ENCODE measurements at places on chromosomes 2 and 18.

GRCh38 chr2:116716444-116716843, 1098.0 kb upstream of the DDX18 start:
- DNase-seq, result no peak

DNA sequence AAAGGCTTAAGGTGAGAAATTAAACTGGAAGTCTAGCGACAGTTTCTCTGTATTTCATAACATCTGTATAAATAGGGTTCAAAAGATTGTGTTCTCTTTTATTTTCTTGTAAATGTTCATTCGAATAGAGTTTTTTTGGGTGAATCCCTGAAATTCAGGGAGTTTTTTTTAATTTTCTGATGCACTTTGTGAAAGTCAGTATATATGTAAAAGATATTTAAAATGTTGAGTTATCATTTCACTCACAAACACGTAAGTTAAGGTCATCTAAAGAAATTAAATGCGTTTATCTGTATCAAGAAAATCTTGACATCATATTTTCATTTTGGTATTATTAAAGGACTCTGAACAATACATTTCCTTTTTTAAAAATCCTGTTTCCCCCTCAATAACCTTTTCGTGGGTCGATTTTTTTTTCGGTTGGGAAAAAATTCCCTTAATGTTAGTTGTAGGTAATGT, 3.4 kb downstream of the SP9 start:
- DNase-seq, result no peak

- DNase-seq, result no peak
Measured at GRCh38 chr2:64359892-64360657, 93.9 kb upstream of the LGALSL start.

DNA sequence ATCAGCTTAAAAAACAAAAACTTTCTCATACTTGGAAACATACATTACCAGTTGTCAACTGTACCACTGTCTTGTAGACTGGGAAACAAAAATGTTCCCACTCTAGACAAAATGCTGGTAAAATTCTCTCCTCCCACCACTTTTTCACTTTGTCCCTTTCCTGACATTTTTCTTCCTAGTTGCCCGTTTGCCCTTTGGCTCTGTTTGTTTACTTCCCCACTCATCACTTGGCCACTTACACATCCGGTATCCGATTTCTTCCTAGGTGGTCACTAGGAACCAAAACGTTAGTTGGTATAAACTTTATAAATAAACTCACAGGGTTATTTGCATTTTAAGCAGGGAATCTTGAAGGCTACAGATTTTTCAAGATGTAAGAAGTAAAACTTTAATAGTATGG, 84.9 kb downstream of the METTL4 start:
- DNase-seq, result no peak

DNA sequence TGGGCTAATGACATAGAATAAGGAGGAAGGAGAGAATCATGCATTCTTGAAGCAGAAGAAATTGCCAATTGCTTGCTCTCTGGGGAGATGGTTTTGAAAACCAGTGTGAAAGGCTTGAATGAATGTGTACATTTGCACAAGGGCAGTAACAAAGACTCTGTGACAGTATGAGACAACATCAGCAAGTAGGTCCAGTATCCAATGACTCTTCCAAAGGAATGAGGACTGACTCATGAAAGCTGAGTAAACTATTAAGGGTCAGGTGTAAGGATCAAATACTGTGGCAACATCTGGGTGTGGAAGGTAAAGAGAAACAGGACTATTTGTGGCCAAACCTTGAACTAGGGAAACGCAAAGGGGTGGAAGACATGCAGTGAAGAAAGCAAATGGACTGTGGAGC, 886.0 kb upstream of the CHAC2 start:
- DNase-seq, result no peak

- no peak for DNase-seq
Measured at GRCh38 chr2:98623657-98624056, 15.3 kb downstream of the UNC50 start.

DNA sequence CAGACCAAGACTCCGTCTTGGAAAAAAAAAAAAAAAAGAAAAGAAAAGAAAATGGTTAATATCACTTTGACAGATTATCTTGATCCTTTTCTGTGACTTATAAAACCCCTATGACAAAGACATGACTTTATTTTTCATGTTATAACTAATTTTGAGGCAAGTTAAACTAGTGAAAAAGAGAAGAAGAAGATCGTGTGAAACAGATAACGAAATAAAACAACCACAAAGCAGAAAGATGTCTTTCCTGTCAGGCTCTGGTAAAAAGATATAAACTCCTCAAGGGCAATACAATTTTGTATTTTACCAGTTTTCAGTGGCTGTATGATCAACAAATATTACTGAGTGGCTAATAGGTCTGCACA, 13.4 kb upstream of the RBMS1 start:
- DNase-seq, result no peak

- no peak for DNase-seq
Measured at GRCh38 chr18:34871435-34871834, 161.3 kb downstream of the DTNA start.

GRCh38 chr2:200761266-200761665, 50.4 kb upstream of the BZW1 start:
- DNase-seq, result no peak

DNA sequence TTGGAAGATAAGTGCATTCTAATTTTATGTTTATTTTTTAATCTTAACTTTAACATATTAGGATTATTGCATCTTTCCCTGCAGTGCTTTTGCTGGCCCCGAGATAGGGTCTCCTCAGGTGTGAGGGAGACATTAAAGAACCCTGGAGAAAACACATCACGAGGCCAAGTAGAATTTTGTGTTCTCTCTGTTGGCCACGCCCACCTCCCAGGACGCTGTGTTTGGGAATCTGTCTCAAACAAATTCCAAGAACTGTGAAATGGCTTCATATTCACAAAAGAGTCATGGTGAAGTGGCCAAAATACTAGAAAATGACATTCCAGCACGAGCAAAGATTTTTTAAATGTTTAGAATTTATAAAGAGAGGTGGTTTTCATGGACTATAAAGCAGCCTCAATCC, 27.3 kb downstream of the RNF144A start:
- no peak for DNase-seq

DNA sequence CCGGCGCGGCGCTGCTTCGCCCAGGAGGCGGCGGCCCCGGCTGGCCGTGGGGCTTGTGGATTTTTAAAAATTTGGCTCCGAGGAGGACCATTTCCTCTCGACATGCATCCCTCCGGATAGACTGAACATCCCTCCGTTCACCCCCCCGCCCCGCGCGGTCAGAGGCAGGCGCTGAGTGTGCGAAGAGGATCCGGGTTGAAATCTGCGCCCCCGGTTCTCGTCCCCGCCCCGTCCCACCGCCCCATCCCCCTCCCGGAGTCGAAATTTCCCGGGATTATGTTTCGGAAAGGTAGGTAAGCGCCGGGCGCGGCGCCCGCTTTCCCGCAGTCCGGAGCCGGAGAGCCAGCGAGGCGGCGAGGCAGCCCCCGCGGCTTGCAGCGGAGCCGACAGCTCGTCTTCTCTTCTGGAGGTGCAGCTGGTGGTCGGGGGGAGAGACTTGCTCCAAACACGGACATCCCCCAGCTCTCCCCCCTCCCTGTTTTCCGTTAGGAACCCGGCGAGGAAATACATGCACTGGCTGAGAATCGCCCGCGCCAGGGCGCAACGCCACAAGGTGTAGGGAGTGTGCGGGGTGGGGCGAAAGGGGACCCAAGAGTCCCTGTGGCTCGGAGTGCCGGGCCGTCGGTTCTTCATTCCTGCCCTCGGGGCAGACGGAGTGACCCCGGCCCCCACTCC, at the start of gene PRKCE:
PRKCE (plus strand) TSS at position 261 of the 675 bp plus-strand sequence.
- peak; percentile 36 for DNase-seq

GRCh38 chr2:212814941-212815340, 276.3 kb upstream of the ERBB4 start:
- DNase-seq, result no peak

DNA sequence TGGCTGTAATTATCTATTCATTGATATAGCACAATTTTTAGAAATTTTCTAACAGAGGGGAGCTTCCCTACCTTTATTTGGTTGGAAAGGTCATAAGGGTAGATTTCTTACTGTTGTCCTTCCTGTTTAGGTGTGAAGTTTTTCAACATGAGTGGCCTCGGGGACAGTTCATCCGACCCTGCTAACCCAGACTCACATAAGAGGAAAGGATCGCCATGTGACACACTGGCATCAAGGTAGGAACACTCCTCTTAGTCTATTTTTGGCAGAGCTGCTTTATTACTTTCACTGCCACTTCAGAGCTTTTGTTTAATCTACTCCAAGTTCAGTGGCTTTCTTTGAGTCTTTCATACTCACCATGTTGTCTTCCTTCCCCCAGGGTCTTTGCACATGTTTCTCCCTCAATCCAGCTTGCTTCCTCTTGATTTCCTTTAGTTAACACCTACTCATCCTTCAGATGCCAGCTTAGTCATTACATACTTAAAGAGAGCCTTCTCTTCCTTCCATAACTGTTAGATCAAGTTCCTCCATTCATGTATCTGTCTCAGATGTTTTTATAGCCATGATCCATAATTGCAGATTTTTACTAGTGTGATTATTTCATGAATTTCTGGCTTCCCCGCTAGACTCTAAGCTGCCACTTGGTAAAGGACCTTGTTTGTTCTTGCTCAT, 134.5 kb downstream of the PTRHD1 start:
- DNase-seq, result no peak

GRCh38 chr2:177631680-177632079, 239.1 kb downstream of the AGPS start:
- no peak for DNase-seq

DNA sequence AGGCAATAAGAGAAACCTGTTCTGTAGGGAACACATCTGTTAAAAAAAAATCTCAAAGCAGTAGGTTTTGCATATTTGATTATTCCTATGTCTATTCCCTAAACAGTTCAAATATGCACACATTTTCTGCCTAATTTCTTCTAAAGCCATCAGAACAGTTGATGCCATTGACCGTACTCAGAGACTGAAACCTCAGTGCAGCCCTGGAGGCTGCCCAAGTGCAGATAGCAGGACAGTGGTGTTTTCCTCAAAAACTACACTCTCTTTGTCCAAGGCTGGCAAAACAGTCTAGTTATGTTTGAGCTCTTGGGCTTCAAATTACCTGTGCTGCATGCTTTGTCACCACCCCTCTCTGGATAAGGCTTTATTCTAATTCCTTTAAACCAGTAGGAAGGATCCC, 23.3 kb upstream of the NFE2L2 start:
- no peak for DNase-seq

DNA sequence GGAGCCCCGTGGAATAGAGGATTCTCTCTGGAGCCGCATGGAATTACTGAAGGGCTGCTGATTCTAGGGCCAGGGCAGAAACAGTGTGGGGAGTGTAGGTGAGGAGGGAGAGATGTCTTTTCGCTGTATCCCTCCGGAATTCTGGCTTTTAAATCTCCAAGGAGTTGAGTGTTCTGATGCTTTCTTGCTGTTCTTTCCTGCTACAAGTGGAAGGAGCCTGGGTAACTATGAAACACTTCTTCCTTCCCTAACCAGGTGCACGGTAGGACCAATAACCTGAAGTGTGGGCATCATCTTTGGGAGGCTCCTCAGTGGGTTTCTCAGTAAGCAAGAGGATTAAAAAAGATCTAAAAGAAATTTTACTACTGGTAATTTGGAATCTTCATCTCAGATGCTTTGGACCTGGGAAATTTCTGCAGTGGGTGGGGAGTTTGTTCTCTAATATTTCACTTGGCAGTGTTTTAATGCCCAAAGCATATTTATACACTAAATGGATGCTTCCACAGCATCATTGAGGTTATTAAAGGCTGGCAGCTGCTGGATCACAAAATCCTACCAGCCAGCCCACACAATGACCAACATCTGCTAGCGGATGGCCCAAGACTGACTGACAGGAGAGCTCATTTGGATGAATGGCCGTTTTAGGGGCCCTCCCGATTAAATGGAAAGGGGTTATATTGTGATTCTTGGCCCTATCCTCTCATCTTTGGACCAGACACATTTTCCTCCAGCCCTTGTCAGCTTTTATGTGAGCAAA, 2.1 kb downstream of the EML6 start:
- no peak for DNase-seq

DNA sequence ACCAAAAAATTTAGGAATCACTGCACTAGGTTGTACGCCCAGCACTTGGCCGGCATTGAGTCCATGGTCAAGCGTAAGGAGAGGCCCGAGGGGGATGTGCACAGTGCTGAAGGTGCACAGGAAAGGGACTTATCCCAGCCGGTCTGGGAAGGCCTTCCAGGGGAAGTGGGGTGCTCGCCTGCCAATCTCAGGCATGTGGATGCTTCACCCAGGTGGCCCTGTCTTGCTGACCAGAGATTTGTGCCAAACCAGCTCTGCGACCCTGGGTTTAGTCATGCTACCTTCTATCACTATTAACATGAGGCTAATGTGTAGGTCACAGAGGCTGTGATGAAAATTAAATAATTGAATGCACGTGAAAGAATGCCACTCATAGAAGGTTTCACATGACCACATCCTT, 1.7 kb upstream of the ITM2C start:
- no peak for DNase-seq

GRCh38 chr2:211344289-211344688, 787.9 kb downstream of the CPS1 start:
- DNase-seq, result no peak

DNA sequence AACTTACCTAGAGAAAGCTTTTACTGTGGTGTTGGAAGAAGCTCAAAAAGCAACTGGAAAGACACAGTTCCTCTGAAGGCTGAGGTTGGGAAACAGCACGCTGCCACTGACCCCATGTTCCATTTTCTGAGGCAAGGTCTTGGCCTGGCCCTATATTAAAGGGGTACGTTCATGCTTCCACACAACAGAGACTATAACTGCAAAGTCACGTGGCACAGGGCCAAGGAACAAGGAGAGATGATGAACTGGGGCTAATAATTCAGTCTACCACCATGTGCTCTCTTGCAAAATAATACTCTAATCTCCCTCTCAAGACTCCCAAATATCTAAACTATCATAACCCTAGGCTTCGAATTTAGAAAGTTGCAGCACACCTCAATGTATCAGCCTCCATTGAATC, 381.6 kb downstream of the DSEL start:
- no peak for DNase-seq

GRCh38 chr18:47832348-47832747, 98.1 kb downstream of the SMAD2 start:
- no peak for DNase-seq

DNA sequence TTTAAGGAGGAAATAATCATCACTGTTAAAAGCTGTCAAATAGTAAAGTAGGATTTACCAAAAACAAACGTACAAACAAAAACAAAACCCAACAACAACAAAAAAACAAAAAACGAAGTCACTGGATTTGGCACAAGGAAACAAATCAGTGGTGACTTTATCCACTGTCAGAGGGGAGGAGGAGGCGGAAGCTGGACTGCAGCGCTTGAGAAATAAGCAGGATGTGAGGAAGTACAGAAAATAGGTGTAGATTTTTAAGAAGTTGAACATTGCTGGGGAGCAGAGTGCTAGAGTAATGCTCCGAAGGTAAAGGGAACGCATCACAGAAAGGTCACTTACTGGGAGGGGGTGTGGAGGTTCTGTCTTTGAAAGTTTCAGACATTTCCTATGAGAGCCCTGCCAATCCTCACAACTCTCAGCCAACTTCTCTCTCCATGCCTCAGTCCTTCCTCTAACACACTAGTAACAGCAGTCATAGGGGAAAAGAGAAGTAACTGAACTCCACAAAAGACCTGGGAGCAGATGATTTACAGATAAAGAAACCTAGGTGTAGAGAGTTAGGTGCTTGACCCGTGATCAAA, 220.2 kb upstream of the SMAD7 start:
- no peak for DNase-seq
